ENCODE measurements at places on chromosomes 13 and 19. TPM values are rescaled to one million over a fixed set of nuclear protein-coding genes. Genes with fewer than 3 reads are reported as not detected.

The GPR4 gene
- total RNA-seq: not detected

The NCR1 gene
- not detected for total RNA-seq

The ZNF763 gene
- total RNA-seq: 1.3 TPM

The ITGBL1 gene
- not detected for total RNA-seq

The CCDC169 gene
- 0.32 TPM for total RNA-seq

The RNF17 gene
- total RNA-seq: not detected

The COMP gene
- total RNA-seq: not detected

The DHDH gene
- 0.52 TPM for total RNA-seq

The NKPD1 gene
- 0.18 TPM for total RNA-seq

The ACP7 gene
- not detected for total RNA-seq

The OR7C2 gene
- total RNA-seq: not detected

The PROZ gene
- 0.20 TPM for total RNA-seq

The ATG4D gene
- total RNA-seq: 36.5 TPM

The PNMA8B gene
- total RNA-seq: not detected

The ZNF585A gene
- 5.4 TPM for total RNA-seq

The CEACAM4 gene
- total RNA-seq: not detected

The CA11 gene
- total RNA-seq: 4.2 TPM

The MAB21L1 gene
- not detected for total RNA-seq

The PDCD5 gene
- 114 TPM for total RNA-seq

The ZNF224 gene
- total RNA-seq: 33.8 TPM

The ATP12A gene
- total RNA-seq: 0.89 TPM

The LILRA5 gene
- not detected for total RNA-seq

The TUBA3C gene
- not detected for total RNA-seq

The MPV17L2 gene
- 9.6 TPM for total RNA-seq

The MLLT1 gene
- 53.2 TPM for total RNA-seq

The SCEL gene
- total RNA-seq: not detected

All from T-helper 2 cell treated with Interferon-gamma antibody and Interleukin-4, amounts not matched to agents 100 ng/mL and 5 ng/mL, for 36 hours (primary cell).